ENCODE measurements at places on chromosomes 4 and X.

DNA sequence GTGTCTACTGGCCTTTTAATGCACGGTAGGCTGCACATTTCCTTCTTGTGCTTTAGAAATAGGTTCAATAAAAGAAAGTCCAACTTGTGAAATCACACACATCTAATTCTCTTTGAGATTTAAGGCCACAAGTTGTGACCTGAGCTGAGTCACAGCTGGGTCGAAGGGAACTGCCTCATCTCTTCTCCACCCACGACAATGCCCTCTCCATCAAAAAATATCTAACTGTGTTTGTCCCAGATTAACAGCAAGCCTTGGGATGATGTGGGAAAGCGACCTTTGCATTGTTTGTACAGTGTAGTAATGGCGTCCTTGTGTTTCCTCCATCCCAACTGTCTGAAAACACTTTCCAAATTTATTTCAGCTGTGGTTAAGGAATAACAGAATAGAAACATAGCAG is 168.9 kb downstream of the AMELX start:
- no peak for DNase-seq

DNA sequence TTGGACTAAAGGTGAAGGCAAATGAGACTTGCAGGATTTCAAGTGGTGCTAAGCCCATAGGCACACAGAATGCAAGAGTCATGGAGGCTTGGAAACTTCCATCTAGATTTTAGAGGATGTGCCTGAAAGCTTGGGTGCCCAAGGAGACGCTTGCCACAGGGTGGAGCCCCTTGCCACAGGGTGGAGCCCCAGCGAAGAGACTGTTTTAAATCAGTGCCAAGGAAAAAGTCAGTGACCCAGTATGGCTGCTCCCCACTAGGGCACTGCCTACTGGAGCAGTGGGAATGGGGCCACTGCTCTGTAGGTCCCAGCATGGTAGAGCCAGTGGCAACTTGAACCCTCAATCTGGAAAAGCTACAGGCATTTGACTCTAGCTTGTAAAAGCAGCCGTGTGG is 794.2 kb upstream of the LCORL start:
- DNase-seq, result no peak

- no peak for DNase-seq
Observed at GRCh38 chr4:14289708-14290107, 662.2 kb upstream of the BOD1L1 start.

GRCh38 chr4:41657561-41657960 is 91.0 kb downstream of the PHOX2B start:
- DNase-seq, result no peak

- DNase-seq, result peak; percentile 87
Observed at GRCh38 chrX:3286196-3286945, 60.1 kb downstream of the MXRA5 start.

DNA sequence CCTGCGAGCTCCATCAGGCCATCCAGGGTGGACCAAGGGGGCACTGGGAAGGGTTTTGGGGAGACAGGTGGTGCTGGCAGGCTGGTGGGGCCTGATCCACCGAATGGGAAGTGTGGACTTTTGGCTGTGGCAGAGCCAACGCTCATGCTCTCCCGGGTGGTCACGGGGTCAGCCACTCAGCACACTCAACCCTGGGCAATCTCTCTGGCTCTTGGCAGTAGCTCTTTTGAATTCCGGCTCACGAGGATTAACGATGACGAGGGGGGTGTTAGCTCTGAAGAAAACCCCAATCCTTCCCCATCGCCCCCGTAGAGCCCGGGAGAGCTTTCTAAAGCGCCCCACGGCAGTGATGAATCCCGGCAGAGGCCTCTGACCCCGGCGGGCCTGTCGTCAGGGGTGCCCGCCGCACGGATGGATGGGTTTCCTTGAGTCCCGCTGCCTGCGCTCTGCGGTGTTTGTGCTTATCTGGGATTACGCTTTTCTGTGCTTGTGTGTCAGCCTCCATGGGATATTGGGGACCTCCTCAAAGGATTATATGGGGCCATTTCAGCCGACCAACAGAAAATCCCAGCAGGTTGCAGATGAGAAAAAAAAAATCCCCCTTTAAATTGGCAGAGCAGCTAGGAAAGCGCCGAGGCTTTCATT is 156.8 kb upstream of the PSAPL1 start:
- DNase-seq, result no peak

- DNase-seq, result no peak
Observed at GRCh38 chrX:13786048-13786447, 30.8 kb downstream of the GPM6B start.

DNA sequence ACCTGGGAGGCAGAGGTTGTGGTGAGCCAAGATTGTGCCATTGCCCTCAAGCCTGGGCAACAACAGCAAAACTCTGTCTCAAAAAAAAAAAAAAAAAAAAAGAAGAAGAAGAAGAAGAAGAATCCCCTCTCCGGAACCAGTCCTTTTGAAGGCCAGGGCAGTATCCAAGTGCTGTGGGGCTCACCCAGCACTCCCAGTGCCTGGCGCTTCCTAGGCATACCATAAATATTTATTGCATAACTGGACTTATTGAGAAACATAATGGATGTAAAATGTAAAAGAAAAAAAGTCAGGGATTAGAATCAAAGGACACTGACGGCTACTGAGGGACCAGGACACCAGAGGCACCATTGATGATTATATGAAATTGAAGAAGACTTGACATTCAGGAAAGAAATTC is 162.1 kb upstream of the KIT start:
- no peak for DNase-seq

GRCh38 chr4:151753056-151753455 is 7.8 kb downstream of the GATB start:
- DNase-seq, result no peak

DNA sequence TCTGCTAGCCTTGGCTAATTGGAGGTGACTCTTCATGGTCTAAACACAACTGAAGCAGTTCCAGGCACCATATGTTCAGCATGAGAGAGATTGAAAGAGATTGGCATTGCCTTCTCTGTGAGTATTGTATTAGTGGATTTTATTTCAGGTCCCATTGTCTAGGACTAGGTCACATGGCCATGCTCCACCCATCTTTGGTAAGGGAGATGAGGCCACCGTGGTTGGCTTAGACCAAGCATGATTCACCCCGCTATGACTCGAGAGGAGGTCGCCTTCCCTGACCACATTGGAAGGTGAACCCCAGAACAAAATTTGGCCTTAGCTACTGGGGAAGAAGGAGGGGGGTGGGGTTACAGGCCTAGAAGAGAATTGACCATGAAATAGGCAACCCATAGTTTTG is 109.9 kb upstream of the BCOR start:
- peak; percentile 31 for DNase-seq

DNA sequence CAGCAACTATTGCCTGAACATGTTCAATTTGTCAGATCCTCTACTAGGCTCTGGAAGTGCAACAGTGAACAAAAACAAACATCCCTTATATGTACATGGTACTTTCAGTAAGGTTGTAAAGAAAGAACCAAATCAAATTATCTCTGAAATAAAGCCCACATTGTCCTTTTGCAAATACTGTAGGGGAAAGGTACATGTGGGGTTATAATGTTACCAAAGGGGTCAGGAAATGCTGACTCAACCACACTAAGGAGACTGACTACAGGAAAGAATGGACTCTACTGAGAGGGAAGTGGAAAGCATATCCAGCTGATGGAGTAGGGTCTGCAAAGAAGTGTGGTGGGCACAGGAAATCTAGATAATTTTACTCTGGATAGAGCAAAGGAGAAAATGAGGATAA is 61.5 kb downstream of the PCDH18 start:
- no peak for DNase-seq

GRCh38 chr4:72357908-72358307 is 211.1 kb downstream of the ADAMTS3 start:
- DNase-seq, result peak; percentile 84

DNA sequence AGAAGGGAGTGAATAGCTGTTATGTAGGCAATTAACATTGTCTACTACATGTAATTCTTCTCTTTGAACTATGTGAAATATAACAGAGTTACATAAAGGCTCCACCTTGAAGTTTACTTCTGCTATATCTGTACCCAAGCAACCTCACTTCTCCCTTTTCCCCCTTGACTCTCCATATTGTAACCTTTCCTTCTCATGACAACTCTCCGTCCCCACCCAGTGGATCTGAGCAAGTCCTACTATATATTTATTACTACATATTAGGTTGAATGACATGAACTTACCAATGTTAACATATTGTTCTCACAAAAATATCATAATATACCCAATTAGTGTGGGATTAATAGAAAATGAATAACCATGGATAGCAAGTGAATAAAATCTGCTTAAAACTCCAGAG is 93.2 kb upstream of the ATP8A1 start:
- no peak for DNase-seq

GRCh38 chr4:131304686-131305085 is 1844.4 kb upstream of the PCDH10 start:
- no peak for DNase-seq

DNA sequence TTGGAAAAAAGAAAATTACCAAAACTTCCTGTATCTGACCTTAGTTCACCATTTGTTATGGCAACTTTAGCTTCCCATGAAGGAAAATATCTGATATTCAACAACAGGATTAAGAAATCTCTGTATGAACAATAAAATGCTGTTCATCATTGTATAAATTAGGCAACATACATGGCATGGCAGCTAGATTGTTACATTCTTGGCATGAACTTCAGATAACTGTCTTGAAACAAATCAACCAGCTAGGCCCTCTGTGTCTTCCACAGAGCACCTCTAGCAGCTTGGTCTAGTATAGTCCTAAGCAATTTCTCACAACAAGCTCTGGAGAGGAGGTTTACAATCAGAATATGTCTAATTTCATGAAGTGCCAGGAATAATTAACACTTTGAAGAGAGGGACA is 105.4 kb upstream of the PCDH7 start:
- DNase-seq, result no peak

- no peak for DNase-seq
Observed at GRCh38 chrX:23118163-23118562, 118.4 kb downstream of the DDX53 start.

DNA sequence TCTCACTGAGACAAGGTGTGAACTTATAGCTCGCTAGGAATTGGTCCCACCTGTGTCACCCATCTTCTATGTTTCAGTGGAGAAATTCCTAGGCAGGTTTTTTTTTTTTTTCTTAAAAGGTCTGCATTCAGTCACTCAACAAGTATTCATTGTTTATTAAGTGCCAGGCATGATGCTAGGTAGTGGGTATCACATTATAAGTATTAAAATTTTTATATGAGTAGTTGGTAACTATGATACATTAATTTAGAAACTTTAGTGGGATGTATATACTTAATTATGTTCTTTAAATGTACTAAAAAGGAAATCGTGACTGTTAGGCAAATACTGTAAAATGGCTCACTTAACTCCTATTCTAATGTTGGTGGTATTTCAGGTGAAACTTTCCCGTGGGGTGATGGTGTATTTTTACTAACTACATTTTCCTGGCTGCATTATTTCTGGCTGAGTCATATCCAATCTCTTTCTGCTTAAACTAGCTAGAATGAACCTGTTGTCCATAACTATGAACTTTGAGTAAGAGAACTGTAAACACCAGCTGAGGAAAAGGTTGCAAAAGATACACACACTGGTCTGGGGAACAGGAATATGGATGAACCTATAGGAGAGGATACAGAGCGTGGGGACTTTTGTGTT is 49.3 kb upstream of the MED14 start:
- no peak for DNase-seq

DNA sequence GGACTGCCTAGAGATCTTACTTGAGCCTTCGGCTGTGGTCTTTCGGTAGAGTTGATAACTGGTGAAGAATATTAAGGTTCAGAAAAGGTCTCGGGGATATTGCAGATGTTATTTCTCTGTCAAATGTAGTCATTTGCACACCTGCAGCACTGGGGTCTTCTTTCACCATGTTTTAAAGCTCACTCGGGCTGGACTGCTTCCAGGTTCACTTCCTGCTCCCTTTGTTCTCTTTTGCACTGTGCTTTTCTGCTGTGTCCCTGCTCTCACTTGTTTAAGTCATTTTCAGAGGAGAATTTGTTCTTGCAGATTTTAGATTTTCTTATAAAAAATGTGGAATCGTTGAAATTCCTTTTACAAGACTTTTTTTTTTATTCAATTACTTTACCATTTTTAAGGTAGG is 68.5 kb downstream of the BMPR1B start:
- DNase-seq, result peak; percentile 7

DNA sequence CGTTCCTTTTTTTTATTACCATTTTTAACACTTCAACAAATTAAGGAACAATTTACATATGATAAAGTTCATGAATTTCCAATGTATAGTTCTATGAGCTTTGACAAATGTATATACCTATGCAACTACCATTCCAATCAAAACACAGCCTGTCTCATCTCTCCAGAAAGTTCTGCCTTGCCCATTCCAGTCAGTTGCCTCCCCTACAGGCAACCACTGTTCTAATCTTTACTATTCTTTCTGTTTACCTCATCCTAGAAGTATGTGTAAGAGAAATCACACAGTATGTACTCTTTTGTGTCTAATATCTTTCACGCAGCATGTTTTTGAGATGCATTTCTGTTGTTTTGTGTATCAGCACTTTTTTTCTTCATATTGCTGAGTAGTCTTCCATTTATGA is 224.9 kb downstream of the KIT start:
- peak; percentile 20 for DNase-seq

DNA sequence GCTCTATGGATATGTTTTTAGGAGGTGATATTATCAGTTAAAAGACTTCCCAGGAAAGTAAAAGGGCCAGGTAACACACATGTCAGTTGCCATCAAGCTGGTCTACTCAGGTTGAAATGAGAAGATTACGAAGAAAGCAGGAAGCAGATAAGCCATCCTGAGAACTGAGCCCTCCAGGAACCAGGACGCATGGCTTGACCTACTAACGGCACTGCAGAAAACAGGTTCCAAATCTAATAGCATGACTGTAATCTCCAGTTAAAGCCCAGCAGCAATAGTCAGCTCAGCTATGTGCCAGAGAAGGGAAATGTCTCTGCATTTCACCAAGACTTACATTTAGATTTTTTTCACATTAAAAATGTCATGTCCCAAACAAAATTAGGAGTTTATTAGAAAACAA is 77.9 kb downstream of the APBB2 start:
- DNase-seq, result no peak

DNA sequence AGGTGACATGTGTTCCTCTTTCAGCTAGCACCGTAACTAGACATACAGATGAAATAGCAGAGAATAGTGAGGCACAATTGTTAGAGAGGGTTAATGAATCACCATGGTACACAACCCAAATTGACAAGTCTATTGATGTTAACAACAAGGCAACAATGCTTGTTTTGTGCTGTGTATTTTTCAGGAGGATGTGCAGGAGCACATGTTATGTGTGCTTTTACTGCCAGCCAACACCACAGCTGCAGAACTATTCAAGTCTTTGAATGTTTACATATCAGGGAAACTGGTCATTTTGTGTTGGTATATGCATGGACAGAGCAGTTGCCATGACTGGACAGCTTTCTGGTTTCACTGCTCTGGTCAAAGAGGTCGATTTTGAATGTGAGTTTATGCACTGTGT is 32.8 kb downstream of the STBD1 start:
- no peak for DNase-seq
